ENCODE measurements at places on chromosomes 12 and 14.

DNA sequence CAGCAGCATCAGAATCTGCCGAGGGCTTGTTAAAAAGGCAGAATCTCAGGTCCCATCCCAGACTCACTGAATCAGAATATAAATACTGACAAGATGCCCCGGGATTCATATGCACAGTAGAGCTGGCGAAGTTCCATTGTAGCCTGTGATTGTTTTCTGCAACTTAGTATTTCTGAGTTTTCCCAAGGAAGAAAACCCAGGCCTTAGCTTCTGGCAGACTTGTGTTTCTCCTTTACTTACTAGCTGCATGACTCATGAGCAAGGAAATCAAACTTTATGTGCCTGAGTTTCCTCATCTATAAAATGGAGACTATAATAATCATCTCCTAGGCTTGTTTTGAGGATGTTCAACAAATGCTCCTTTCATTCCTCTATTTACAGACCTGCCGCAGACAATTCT, 278.5 kb upstream of the PLEKHG7 start:
- no peak for DNase-seq

DNA sequence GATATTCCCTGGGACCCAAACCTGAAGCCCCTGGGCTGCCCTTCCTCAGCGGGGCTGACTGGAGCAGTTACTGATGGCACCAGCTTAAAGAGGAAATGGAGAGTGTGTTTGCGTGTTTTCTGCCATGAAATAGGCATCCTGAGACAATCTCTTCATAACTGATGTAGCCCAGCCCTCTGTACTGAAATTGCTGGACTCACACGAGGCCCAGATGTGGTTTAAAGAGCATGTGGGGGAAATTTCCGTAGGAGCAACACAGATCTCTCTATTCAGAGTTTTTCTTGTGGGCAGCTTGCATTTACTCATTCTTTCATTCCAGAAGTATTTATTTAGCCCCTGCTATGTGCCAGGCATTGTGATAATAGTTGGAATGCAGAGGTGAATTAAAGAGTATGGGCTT, 782.1 kb upstream of the TBX3 start:
- DNase-seq: no peak

GRCh38 chr14:65258391-65258790, 154.1 kb upstream of the FUT8 start:
- DNase-seq: no peak

DNA sequence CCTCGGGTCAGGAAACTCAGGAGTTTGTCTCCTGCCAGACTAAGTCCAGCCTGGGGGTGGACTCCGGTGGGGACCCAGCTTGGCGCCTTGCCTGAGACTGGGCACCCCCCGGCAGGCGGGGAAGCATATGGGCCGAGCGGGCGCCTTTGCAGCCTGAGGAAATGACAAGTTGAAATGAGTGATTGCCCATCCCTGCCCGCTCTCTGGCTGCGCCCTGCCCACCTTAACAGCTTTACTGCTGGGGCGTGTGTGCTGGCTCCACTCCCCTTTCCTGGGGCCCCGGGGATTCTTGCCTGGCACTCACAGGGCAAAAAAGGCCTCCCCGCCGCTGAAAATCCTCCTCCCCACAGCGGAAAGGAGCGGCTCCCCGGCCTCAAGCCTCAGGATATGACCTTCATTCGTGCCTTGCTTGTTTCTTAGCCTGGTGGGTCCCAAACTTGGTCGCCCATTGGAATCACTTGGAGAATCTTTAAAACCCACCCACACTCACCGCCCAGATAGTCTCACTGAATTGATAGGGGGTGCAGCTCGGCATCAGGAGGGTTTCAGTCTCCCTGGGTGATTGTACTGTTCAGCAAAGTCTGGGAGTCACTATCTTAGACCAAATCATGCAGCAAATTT, 1.5 kb downstream of the RFLNA start:
- no peak for DNase-seq

- DNase-seq: no peak
Observed at GRCh38 chr12:3341594-3341993, 149.4 kb upstream of the PRMT8 start.

- no peak for DNase-seq
Observed at GRCh38 chr12:14694145-14694714, 2.2 kb downstream of the GUCY2C start.

GRCh38 chr12:30863839-30864238, 62.7 kb upstream of the TSPAN11 start:
- DNase-seq: no peak

DNA sequence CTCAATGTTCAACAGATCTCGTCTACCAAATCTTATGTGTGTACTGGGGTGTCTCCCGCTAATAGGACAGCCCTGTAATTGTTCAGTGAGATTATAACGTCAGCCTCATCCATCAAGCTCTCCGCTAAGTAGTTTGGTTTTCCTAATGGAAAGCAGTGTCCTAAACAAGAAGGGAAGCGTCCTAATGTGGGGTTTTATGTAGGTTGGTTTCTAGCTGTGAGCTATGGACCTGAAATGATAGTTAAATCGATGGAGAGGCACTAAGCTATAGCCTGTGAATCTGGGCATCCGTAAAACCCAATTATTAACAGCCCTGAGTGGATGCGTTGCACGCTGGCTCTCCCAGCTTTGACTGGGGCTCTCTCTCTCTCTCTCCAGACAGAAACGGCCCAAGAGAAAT, 9.2 kb upstream of the MAP1LC3B2 start:
- DNase-seq: no peak

DNA sequence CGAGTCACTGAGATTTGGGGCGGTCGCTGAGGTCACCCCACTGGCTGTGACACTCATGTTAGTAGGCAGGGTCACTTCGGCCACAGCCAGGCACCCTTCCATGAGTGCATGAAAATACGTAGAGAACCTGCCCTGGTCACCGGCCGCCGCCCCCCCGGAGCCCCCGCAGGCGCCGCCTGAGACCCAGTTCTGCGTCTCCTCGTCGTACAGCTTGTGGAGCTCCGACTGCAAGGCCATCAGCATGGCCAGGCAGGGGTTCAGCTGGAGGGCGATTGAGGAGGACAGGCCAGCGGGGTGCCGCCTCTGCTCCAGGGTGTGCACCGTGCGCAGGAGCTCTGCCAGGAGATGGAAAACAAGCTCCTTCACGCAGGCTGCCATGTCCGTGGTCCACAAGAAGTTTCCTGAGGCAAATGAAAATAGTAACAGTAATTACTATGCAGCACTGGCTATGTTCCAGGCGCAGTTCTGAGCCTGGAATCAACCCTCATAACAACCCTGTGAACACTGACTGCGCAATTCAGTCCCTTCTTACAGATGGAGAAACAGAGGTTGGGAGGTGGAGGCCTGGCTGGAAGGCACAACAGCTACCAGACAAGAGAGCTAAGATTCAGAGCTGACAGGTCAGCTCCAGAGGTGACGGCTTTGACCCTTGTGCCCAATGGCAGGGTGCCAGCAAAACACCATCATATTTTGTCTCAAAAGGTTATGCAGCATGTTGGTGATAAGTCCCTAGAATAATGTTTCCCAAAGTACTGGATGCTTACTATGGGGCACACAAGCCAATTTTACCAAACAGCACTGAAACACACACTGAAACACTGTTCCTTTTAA, 59.9 kb downstream of the TRAFD1 start:
- DNase-seq: no peak

DNA sequence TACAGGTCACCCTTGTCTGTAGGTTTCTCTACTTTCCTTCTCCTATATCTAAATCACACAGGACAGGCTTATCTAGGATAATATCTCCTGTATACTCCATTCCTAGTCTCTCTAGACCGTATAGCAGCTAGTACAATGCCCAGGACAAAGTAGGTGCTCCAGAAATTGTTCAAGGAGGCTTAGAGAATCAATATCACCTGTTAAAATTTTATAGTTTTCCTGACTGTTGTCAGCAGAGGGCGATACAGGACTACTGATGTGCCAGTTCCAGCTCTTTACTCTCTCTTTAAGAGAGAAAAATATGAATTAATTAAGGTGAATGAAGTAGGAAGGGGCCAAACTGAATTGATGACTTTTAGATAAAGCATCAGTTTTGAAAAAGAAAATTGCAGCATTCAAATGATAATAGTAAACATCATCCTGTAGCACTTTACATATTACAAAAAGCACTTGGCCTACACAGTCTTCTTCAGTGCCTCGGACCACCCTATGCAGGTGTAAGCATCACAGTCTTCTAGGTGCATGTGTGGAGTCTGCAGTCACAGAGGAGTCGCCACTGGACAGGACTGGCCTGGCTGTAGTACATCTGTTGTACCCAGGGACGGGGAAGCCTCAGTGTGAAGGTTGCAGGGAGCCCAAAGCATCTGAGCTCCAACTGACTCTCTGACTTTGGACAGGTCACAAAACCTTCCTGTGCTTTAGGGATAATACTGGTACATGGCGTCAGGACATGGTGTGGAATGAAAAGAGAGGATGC, 61.9 kb upstream of the MAX start:
- no peak for DNase-seq

DNA sequence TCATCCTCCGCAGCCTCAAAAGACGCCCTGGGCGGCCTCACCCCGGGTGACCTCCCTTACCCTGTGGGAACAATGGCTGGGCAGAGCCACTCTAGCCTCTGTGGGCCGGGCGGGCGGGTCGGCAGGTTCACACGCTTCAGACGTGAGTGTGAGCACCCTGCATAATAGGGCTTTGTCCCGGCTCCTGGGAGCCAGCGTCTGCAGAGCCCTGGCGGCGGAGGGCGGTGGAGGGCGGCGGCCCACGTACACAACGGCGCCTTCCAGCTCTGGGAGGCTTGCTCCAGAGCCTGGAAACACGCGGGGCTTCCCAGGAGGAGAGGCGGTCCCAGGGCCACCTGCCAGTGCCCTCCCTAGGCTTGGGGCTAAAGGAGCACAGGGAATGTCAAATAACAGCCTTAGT, 205.6 kb downstream of the BCL11B start:
- no peak for DNase-seq

GRCh38 chr12:13981990-13982389, 588 bp upstream of the GRIN2B start:
- no peak for DNase-seq

- no peak for DNase-seq
Observed at GRCh38 chr12:77076886-77077285, 11.5 kb upstream of the E2F7 start.

DNA sequence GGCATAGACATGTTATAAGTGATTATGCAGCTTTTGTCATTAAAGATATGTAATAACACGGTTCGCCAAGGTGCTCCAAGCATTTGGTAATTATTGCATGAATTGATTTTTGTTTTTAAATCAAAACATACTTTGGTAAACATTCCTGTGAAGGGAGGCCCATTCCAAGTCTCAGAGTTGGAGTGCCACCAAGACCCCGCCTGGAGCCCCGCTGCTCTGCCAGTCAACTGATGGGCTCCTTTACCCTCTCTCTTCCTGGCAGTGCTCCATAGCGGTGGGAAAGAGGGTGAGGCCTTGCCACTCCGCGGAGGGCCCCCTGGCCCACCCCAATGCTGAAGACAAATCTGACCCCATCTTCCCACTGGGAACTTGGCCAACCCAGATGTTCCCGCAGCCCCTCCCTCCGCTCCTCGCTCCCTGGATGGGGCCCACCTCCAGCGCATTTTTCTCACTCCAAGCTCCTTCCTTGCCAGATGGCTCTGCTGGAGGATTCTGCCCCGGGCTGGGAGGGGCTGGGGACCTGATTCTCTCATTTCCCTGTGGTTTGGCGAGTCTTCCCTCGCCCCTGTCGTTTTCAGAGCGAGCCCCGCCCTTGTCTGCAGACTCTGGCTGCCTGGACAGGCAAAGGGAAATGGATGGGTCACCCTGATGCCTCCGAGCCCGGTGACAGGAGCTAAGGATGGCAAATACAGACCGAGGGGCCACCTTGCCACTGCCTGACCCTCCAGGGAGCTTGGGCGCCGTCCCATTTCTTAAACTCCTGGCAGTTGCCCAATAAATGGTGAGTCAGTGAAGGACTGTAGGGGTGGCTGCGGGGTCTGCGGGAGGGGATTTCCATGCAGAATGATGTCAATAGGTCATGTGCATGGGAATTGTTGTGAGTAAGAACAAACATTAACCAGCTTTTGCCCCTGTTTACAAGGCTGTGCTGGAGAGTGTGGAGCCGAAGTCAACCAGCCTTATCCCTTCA, 9.2 kb upstream of the PAPLN start:
- no peak for DNase-seq

DNA sequence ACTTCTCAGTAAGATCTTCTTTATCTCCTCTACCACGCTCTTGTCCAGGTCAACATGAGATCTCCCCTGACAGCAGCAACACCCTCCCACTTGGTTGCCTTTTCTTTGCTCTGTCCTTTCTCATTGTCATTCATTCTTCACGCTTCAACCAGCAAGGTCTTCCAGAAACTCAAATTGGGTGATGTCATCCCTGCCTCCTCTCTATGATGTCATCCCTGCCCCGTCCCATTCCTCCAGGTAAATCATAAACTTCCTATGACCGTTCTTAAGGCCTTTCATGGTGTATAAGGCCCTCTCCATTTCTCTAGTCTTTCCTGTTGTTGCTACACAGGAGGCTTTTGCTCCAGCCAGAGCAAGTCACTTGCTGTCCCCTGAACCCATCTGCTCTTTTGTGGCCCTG, 17.7 kb upstream of the TUNAR start:
- no peak for DNase-seq

GRCh38 chr12:104274811-104275210, 28.7 kb upstream of the EID3 start:
- DNase-seq: no peak

DNA sequence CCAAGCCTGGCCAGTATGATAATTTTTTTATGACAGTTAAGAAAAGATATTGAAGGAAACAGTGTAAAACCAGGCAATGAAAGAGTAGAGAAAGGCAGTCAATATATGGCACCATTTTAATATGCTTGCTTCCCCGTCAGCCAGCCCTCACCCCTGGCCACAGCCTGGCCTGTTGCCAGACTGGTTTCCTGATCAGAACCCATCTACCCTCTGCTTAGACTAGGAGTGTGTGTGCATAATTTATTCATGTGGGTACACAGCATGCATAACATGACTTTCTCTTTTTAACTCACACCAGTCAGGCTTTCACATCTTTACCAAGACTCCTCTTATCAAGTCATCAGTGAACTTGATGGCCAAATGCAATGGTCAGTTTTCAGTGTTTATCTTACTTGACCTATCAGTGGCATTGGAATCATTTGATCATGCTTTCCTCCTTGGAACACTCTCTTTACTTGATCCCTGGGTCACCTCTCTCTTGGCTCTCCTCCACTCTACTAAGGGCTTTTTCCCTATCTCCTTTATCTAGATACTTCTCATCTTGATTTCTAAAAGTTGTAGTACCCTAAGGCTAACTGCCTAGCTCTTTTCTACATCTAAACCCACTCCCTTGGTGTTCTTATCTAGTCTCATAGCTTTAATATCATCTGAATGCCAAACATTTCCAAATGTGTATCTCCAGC, 10.0 kb upstream of the GPR19 start:
- DNase-seq: no peak

GRCh38 chr12:112837629-112838197, 46.2 kb downstream of the RPH3A start:
- DNase-seq: no peak

- DNase-seq: no peak
Observed at GRCh38 chr12:76881142-76881541, 2.3 kb upstream of the CSRP2 start.

DNA sequence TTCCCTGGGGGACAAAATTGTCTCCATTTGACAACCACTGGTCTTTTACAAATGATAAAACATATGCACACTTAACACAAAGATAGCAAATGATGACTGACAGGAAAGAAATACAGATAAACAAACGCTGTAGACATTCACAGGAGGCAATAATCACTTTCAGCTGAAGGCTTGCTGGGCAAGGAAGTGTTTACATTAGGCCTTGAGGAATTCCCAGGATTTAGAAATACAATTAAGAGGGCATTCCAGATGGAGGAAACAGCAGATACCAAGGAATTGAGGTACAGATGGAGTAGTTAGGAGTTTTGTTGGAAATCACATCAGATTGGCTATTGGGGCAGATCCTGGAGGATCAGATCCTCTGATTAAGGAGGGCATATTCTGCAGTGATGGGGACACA, 93.9 kb downstream of the DYRK2 start:
- DNase-seq: no peak
